ENCODE measurements at places on chromosomes 7 and 10. TPM values are rescaled to one million over a fixed set of nuclear protein-coding genes. Genes with fewer than 3 reads are reported as not detected.

Gene ITGA8
- total RNA-seq = 3.2 TPM

Gene RASA4B
- total RNA-seq = 7.1 TPM

Gene ITPRID1
- 1.5 TPM for total RNA-seq

Gene C10orf95
- total RNA-seq = under 0.01 TPM

Gene NME8
- not detected for total RNA-seq

Gene PCLO
- 66.4 TPM for total RNA-seq

Gene SYT15
- 0.49 TPM for total RNA-seq

Gene SNX10
- 17.7 TPM for total RNA-seq

Gene PPP1R9A
- 74.5 TPM for total RNA-seq

Gene C10orf67
- total RNA-seq = 0.25 TPM

Gene AFAP1L2
- total RNA-seq = 7.1 TPM

Gene COBL
- total RNA-seq = 9.8 TPM

Gene LRRTM3
- total RNA-seq = 23.1 TPM

Gene VGF
- 10.1 TPM for total RNA-seq

Gene AS3MT
- 9.1 TPM for total RNA-seq

Gene TMEM176A
- total RNA-seq = 0.49 TPM

Gene C7orf57
- total RNA-seq = 1.2 TPM

Gene LRRC17
- total RNA-seq = 11.8 TPM

Gene NEURL1
- total RNA-seq = 26.8 TPM

Gene MBL2
- total RNA-seq = not detected

Gene CDH23
- 3.4 TPM for total RNA-seq

Gene ZNF488
- total RNA-seq = 2.0 TPM

Gene MKX
- total RNA-seq = 0.49 TPM
